ENCODE measurements at places on chromosomes 16 and 17.

- DNase-seq, result no peak
Observed at GRCh38 chr16:79874391-79874790, 273.9 kb upstream of the MAF start.

GRCh38 chr17:16969931-16970906 is 1.7 kb downstream of the TNFRSF13B start:
- no peak for DNase-seq

GRCh38 chr17:45127548-45128300 is 4.6 kb downstream of the PLCD3 start:
- DNase-seq, result peak; percentile 38

GRCh38 chr17:83194186-83194561 is 114.8 kb downstream of the METRNL start:
- DNase-seq, result no peak

- DNase-seq, result no peak
Observed at GRCh38 chr17:68519911-68520310, 7.7 kb downstream of the PRKAR1A start.

- DNase-seq, result no peak
Observed at GRCh38 chr16:4058386-4058785, 57.9 kb downstream of the ADCY9 start.

DNA sequence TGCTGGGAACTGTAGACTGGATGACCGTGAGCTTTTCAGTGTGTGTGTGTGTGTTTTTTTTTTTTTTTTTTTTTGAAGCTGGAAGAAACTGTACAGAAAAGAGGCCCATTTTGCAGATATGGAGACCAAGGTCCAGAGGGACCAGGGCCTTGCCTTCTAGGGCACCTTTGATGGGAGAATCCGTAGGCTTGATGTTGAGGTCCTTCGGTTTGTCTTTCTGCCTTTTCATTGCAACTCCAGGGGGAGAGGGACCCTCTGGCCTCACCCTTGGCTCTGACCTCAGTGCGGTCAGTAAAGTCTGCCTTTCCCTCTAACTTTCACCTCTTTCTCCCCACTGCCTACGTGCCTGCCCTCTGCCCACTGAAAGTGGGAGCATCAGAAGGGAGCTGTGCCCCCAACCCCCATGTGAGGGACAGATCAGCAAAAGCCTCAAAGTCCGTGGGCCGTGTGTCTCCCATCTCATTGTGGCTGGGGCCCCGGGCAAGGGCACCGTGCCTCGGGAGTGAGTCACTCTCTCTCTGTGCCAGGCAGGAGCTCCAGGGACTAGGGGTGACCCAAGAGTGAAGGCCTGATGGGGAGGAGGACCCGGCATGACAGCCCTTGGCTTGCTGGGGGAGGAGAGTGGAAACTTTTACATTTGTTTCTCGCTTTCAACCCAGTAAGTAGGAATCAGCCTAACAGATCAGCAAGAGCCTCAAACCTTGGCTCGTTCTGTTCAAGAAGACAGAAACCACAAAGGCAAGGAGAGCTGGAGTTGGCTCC is 123.6 kb downstream of the CMIP start:
- DNase-seq, result peak; percentile 69

DNA sequence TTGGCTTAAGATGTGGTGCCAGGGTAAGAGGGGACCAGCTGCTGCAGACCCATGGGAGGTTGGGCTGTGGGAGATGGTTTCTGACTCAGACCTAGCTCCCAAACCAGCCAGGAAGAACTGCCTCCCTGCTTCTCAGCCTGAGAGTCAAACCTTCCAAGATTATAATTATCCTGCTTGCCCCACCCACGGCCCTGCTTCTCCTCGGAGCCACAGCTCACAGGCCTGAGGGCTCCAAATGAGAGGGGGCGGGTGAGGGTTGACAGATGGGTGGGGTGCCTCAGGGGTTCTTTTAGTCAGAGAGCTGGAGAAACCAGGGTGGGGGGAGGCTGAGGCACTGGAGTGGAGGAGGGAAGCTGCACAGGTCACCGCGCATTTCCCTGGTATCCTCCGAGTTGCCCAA is 28.7 kb upstream of the GRIN2A start:
- no peak for DNase-seq

DNA sequence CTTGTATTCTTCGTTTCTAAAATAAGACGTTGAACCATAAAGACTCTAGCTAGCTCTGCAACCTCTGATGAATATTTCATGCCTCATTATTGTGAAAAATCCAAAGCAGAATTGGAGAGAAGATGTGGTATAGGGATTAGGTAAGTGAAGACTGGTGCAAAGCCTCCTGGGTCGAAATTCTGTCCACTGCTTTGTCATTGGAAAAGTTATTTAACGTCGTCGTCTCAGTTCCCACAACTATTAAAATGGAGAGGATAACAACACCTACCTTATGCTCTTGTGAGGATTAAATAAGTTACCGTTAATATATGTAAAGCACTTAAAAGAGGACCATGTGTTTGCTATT is 1.4 kb upstream of the PRPSAP2 start:
- DNase-seq, result no peak

DNA sequence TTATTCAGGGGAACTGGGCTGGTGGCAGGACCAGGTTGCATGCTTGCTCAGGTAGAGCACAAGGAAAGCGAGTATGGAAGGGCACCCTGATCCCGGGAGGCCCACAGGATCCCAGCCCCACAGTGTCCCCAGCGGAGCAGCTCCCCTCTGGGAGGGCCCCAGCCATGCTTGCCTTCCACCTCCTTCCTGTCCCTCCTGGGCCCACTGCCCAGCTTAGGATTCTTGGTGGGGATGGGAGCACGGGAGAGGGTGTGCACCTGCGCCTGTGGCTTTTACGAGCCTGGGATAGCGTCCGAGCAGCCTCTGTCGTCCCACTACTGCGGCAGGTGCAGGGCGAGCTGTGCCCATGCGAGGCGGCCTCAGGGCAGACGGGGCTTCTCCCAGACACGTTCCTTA is 114.5 kb downstream of the BANP start:
- no peak for DNase-seq

- DNase-seq, result no peak
Observed at GRCh38 chr17:65158041-65158440, 20.9 kb downstream of the RGS9 start.

GRCh38 chr16:20178297-20178696 is 104.6 kb upstream of the GPR139 start:
- DNase-seq, result no peak

DNA sequence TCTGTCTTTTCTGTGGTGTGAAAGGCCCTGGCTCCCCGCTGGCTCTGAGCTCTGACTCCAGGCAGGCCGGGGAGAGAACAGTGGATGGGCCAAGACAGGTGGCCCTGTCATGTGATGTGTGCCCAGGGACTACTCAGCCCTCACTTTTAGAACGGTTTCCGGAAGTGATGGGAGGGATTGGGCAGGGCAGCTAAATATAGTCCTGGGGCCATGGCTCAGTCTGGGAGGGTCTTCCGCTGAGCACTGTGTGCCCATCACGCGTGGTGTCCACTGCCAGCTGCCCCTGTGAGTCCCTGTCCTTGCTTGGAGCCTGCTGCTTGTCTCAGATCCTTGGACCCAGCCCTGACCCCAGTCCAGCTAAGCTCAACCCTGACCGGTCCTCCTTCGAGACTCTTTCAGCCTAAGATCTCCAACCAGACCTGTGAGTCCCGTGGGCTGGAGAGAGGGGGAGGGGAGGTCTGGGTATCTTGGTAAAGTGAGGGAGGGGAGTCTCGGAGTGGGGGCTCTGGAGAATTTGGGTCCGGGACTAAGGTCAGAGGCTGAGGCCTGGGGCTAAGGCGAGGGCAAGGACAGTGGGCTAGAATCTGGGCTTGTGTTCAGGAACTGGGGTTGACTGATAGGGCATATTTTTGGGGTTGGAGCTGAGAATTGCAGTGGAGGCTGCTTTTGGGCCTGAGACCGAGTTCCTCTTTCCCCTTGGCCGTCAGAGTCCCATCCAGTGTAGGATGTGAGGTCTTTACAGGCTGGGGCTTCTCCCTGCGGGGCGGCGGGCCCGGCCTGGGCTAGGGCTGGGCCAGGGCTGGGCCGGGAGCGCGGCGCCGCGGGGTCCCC is at the start of gene TRIM72:
TSS of gene TRIM72 (plus strand) at position 243 of the 831 bp plus-strand sequence. CDS start 620 bp downstream, outside the sequence.
- no peak for DNase-seq

DNA sequence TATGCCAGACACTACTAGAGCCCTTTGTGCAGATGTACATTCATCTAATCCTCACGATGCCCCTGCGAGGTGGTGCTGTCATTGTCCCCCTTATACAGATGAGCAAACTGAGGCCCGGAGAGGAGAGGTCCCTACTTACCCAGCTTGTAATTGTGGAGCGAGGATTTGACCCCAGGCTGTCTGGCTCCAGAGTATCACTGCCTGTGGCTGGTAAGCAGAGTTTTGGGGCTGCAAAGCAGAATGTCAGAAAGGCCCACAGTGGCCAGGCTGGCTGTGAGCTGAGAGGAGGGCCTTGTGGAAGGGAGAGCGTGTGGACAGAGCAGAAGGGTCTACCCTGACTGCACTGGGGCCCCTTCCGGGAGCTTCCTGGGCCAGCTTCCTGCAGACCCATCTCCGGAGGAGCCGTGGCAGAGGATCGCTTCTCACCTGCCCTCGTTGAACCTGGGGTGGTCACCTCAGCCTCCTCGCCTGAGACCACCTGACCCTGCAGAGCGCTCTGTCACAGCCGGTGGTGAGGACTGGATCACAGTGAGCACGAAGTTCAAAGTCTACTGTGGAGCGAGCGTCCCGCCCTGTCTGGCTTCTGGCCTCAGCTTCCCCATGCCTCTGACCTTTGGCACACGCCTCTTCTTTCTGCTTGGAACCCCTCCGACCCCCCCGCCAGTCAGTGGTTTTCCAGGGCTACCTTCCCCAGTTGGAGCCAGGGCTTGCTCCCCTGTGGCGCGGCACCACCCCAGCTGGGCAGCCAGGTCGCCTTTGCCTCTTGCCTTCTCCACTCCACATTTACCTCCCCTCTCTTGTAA is 12.1 kb downstream of the CMIP start:
- no peak for DNase-seq

DNA sequence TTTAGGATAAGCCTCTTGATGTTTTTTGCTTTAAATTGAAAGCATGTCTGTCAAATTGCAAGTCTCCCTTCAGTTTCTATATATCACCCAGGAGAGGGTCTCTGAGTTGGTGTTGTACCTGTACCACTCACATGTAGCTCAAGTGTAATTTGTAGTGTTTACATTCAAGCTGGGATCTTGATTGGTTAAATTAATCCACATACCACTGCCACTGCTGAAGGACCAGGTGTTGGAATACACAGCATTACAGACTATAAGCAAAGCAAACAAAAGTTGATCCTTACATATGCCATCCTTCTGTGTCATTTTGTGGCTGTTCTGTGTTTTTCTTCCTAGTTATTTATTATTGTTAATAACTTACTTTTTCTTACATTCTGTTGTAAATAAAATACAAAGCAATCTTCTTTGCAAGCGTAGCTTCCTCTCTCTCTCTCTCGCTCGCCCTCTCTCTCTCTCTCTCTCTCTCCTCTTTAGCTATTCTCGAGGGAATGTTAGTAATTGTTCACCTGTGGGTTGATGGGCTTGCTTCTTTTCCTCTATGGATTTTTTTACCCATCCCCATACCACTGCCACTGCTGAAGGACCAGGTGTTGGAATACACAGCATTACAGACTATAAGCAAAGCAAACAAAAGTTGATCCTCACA is 20.8 kb upstream of the NOL11 start:
- no peak for DNase-seq

DNA sequence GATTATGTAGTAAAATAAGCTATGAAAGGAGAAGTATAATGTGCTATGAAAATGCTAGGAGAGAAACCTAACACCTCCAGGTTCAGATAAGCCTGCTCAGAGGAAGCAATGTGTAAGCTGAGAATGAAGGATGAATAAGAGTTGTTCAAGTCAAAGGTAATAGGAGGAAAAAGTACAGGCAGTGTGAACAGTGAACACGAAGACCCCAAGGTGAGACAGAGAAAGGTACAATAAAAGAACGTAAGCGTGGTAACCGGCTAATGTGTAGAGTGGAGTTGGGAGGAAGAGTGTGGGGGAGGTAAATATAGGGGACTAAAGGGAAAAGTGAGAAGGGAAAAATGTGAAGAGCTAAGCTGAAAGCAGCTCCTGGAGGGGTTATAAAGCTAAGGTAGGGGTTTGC is 74.2 kb downstream of the TTC19 start:
- no peak for DNase-seq

GRCh38 chr17:19308398-19308797 is 54.1 kb downstream of the B9D1 start:
- DNase-seq, result no peak

DNA sequence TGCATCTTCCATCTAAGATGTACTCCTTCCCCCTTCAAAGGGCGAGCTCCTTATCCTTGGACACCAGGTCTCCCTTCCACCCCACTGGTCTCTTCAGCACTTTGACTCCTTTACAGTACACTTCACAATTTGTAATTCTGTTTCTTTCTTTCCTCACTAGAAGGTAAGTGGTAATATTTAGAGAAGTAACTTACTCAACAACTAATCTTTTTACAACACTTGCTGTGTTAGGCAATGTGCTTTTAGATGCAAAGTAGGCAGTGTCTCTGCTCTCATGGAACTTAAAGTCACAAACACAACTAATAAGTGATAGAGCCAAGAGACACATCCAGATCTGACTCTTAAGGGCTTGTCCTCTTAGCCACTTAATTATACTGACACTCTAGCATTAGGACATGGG is 6.4 kb downstream of the SIAH1 start:
- no peak for DNase-seq

DNA sequence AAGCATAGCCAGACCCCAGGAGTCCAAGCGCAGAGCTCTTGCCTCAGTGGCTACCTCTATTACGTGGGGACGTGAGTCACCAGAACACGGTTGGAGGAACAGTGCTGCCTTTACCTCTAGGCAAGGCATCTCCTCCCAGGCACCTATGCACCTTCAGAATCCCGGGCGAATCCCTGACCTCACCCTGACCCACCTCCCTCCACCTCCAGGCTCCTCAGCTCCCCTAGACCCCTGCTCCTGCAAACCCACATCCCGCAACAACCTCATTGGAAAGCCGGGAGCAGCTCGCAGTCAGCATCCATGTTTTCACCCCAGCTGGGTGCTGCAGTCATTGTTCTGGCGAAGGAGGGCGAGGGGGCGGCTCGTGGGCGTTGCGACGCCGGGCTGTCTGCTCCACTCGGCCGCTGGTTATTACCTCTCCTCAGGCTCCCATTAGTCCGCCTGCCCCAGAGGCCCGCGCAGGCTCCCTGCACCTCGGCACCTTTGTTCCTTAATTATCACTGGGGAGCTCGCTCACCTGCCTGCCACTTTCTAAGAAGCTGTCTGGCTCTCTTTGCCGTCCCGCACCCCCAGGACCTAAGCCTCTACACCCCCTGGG is 24.6 kb upstream of the DLX4 start:
- DNase-seq, result no peak

- no peak for DNase-seq
Observed at GRCh38 chr16:71917900-71918299, 22.6 kb downstream of the IST1 start.

- DNase-seq, result no peak
Observed at GRCh38 chr16:1126044-1126443, 26.9 kb upstream of the CACNA1H start.

DNA sequence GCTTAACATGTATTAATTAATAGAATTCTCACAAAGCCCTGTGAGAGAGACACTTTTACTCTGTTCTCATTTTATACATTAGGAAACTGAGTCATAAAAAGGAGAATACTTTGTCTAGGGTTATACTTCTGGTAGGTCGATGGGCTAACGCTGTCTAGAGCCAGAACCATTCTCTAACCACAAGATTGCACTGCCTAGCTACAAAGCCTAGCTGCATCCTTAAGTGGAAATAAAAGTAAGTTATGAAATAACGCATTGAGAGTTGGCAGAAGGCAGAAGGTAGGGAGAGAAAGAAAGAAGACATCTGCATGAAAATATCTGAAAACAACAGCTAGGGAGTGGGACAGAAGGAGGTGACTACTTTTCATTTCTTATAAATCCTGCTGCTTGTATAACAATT is 33.2 kb downstream of the IRX6 start:
- no peak for DNase-seq
